ENCODE measurements at places on chromosomes 6 and 20.

DNA sequence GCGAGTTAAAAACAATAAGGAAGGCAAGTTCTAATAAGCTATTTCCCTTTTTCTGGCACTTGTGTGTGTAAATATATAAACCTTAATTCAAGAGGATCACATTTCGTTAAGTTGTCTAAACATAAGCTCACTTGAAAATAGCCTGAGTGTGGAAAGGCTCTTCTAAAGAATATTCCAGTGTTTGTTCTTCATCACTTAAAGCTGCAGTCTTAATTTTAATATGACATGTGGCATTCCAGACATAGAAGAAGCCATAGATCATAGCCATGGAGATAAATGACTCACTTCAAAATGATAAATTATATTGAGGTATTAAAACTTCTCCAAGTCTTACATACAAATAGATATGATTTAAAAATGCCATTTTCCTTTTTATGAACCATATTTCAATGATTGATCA, 42.1 kb downstream of the IYD start:
- DNase-seq = no peak

- no peak for DNase-seq
Observed at GRCh38 chr6:156832231-156832647, 55.1 kb downstream of the ARID1B start.

DNA sequence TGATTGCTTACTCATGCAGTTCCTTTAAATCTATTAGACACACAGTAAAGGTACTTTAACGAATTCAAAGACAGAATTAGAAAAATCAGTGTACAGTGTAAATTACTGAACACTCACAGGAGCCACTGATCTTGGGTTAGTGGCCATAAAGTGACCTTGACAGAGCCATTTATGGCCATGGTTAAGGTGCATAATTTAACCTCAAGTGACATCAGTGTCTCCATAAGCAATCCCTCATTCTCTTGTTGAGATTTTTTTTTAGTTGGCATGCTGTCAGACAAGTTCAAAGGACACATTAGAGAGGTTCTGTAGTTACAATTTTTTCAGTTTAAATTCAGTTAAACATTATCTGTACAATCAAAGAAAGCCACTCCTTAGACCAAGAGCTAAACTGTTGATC, 334.4 kb downstream of the KHDRBS2 start:
- no peak for DNase-seq

DNA sequence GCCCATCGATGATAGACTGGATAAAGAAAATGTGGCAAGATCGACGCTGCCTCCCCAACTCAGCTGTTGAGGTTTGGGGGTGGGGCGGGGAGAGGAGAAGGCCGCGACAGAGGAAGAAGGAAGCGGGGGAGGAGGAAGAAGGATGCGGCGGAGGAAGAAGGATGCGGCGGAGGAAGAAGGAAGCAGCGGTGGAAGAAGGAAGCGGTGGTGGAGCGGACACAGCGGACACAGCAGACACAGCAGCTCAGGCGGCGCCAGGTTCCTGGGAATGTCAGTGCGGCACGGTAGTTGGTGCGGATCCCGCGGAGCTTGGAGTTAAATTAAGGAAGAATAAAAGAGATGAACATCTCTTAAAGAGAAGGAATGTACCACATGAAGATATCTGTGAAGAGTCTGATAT, 163.9 kb upstream of the NT5E start:
- DNase-seq = no peak

GRCh38 chr6:162699961-162700360, 27.6 kb downstream of the PRKN start:
- no peak for DNase-seq
